Activated CD4-positive, alpha-beta memory T cell treated with anti-CD3 and anti-CD28 coated beads, Interleukin-2, amount 10 ng/mL, durations not matched to agents 7 days and 5 days (primary cell): ENCODE measurements at places on chromosomes 4 and X.

DNA sequence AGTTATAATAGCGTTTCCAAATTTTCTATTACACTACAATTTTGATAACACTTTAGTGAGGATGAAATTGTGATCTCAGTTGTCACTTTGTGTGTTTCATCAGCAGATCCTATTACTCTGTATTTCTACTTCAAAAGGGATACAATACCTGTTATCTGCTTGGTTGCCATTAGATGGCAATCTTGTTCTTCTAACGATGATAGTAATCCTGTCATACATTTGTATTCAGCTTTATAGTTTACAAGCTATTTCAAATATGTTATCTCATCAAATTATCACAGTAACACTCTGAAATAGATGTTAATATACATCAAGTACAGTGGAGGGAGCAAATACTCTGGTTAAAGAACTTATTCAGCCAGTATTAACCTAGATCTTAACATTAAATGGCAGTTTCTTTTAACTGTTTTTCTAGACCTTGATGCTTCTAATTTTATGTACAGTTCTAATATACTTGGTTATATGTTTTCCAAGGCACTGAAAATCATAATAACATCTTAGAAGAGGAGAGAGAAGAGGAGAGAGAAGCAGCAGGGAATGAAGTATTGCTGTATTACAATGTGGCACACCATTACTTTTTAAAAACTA, 292.0 kb downstream of the CCSER1 start:
- no peak for DNase-seq

GRCh38 chrX:7154041-7154597, 6.2 kb upstream of the PUDP start:
- no peak for DNase-seq

GRCh38 chr4:56139241-56139827, 190.6 kb downstream of the CEP135 start:
- DNase-seq = no peak

DNA sequence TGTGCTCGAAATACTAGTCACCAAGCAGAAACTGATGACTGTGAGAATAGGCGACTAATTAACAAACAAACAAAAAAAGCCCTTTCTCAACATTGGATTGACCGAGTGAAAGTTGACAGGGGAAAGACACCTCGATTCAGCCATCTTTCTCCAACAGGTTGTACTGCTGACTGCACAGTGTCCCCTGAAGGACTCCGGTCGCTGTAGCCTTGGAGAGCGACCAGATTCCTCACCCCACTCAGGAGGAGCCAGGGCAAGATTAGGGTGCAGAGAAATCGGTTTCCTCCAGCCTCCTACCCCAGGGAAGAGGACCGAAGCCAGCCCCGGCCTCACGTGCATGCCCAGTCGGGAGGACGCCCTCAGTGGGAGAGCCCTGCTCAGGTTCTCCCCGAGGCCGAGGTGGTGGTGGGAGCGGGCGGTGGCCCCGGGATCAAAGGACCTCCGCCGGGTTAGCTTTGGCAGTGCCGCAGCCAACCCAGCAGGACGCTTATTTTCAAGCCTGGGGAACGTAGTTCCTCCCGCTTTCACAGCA, 1.1 kb upstream of the RAP1GDS1 start:
- no peak for DNase-seq

GRCh38 chr4:19689511-19689910, 562.2 kb upstream of the SLIT2 start:
- DNase-seq = no peak

GRCh38 chr4:156558373-156559025, 413.1 kb downstream of the PDGFC start:
- DNase-seq = no peak

- no peak for DNase-seq
These were observed 333.1 kb downstream of the IL1RAPL1 start for GRCh38 chrX:28920153-28920943.

DNA sequence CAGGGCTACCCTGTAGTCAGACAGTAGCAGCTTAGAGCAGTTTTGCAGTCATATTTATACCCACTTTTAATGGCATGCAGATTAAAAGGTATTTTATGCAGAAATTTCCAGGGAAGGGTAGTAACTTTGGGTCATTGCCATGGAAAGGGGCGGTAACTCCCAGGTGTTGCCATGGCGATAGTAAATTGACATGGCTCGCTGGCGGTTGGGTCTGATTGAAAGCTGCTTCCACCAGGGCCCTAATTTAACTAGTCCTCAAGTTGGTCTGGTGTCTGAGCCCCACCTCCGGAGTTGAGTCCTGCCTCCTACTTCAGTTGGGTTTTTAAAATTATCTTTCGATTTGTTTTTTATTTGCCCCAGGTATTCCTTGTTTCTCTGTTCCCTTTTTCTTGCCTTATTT, 70.1 kb downstream of the NAA11 start:
- DNase-seq = no peak

- DNase-seq = no peak
These were observed 695.1 kb upstream of the GALNTL6 start for GRCh38 chr4:171118091-171118490.

GRCh38 chr4:24885342-24885741, 27.5 kb downstream of the CCDC149 start:
- no peak for DNase-seq

DNA sequence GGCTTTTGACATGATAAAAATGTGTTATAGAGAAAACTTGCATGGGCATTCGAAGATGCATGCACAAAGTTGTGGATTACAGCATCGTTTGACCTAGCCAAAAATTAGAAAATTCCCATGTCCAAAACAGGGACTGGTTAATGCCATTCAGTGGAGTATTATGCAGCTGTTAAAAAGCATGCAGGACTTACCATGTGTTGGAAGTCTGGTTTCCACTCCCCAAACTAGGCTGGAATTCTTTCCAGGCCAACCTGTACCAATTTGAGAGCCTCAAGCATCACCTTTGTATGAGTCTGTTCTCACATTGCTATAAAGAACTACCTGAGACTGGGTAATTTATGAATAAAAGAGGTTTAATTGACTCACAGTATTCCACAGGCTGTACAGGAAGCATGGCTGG, 45.9 kb upstream of the MTM1 start:
- no peak for DNase-seq

DNA sequence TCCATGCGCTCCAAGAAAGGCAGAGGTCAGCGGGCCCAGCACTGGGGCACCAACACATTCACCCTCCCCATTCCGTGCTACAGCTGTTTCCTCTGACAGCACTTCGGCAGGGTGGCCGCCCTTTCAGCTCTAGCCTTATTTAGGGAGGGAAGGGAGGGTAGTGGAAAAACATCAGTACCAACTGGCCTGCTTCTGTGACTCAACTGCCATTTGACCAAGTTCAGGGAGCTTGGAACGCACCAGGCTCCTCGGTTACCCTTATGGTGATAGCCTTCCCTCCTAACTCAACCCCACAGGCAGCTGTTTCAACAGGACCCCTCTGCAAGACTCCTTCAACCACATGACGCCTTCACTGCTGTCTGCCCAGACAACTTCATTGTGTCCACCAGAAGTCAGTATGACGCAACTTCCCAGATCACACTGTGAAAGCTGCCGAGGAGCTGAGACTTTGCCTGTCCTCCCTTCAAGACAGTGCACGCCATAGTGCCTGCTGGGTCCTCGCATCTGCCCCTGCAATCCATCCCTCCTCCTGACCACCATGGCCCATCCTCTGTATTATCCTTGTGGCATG, 132.2 kb downstream of the AFAP1 start:
- DNase-seq = no peak

- no peak for DNase-seq
These were observed 19.2 kb downstream of the FLNA start for GRCh38 chrX:154355094-154355775.

DNA sequence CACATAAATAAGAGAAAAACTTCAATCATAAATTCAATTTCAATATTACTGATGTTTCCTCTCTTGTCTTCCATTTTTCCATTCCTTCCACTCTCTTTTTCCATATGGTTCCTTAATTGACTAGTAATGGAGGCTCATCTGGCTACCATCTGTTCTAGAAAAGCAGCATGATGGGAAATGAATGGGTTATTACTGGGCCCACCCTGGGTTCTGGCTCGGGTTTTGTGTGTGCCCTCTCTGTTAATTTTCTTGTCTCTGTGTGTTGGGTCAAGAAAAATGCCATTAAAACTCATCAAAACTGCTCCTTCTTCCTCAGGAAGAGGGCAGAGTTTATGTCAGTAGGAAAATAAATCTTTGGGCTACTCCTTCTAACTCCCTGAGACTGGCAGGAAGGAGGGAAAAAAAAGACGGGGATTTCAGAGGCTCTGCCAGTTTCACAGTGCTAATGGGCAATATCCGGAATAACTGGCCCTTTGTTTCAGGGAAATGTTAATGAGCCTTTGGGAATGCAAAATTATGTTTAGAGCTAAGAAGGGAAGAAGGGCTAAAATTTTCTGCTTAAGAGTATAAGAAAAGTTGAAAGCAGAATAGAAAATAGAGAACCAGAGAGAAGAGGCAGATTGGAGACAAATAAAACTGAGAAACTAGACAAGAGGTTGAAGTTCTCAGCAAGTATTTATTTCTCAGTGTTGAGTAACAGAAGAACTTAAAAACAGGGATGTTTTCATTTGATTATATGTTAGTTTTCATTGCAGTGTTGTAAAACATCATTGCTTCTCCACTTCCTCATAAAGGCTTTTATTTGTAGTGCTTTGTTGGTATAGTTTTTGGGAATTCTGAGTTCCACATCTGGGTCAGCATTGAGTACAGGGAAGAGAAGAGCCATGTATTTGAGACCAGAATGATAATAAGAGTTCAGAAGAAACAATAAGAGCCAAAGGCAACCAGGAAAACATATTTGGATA, 19.7 kb downstream of the GABRB1 start:
- no peak for DNase-seq

- no peak for DNase-seq
These were observed 60.7 kb upstream of the ABCG2 start for GRCh38 chr4:88219099-88219498.

DNA sequence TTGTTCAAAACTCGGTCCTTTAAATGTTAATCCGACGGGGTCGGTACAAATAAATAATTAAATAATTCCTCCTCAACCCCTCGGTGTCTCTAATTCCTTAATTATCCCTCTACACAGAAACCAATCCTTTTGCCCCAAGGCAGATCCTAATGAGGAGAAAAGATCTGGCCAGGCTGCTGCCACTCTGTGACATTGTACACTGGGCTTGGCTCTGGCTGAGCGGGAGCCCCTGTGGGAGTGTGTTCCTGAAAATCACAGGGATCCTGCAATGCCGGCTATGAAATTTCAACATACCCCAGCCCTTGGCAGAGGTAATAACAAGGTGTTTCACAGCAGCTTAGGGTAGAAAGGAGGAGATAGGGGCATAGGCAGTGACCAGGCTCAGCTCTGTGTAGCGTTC, 96.0 kb downstream of the DHRSX start:
- no peak for DNase-seq

- DNase-seq = no peak
These were observed 18.4 kb upstream of the MYOZ2 start for GRCh38 chr4:119116925-119117900.

- no peak for DNase-seq
These were observed 115.0 kb upstream of the PRKG2 start for GRCh38 chr4:81330018-81330417.

DNA sequence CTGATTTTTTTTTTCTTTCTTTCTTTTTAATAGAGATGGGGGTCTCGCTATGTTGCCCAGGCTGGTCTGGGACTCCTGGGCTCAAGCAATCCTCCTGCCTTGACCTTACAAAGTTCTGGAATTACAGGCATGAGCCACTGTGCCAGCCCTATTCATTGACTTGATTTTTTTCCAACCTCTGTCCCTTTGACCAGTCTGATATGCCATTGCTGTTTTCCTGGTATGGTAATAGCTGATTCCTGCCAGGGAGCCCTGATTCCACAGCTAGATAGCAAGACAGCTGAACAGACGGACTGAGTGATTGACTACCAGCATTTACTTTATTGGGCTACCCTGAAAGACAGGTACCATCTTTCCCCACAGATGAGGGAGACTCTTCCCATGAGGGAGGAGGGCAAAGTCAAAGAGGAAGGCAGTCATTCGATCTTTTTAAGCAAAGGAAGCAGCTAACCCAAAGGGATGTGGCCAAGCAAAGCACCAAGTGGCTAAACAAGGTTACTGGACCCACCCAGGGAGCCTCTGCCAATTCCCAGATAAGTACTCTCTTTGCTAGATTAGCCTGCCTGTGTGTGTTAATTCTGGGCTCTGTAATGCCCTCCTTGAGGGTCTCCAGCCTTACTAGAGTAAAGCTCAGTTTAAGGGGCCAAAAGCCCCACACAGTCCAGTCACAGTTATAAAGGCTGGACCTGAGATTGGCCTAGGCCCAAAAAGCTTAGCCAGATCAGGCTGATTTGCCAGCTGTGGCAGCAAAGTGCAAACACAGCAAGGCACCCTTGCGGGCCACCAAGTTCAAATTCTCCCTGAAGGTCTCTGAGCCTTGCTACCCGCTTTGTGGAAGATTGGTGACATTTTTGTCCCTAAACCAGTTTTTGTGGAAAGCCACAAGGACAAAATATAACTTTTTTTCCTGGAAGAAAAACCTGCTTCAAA, 192.4 kb upstream of the GPC4 start:
- no peak for DNase-seq

- DNase-seq = no peak
These were observed 80.7 kb upstream of the LRPAP1 start for GRCh38 chr4:3612934-3613333.

DNA sequence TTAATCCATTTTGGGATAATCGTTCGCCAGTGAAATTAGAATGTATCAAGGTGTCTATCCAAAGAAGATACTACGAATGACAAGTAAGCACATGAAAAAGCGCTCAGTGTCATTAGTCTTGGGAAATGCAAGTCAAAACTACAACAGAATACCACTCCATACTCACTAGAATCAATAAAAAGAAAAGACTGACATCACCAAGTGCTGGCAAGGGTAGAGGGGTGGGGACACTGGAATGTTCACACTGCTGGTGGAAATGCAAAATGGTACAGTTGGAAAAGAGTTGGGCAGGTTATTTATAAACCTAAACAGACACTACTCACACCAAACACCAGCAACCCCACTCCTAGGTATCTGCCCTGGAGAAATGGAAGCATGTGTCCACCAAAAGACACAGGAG, 11.2 kb downstream of the WDR1 start:
- no peak for DNase-seq

- DNase-seq = no peak
These were observed 1055.2 kb upstream of the FTHL17 start for GRCh38 chrX:32126997-32127396.

DNA sequence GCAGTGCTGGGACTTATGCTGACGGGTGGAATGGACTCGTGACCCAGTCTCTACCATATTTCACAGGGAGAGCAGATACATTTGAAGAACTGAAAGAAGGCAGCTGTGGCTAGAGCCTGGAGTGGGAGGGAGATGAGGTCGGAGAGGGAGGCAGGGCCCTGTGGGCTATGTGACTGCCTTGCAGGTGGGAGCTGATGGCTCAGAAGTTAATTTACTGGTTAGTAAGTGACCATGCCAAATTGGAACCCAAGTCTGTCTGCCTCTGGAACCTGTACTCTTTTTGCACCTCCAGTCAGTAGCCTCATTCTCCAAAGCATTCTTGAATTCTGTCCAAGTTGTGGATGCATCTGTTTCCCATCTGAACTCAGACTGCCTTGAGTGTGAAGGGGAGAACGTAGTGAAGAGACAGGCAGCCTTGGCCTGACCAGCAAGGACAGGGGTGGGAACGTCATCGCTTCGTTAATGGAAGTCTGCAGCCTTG, 92.3 kb downstream of the REPS2 start:
- DNase-seq = no peak
